CD4-positive, alpha-beta T cell treated with Interleukin-4 for 1 hour (primary cell): ENCODE measurements at places on chromosomes 6 and 20.

GRCh38 chr6:41332842-41333736, 2.3 kb upstream of the NCR2 start:
- DNase-seq: no peak

DNA sequence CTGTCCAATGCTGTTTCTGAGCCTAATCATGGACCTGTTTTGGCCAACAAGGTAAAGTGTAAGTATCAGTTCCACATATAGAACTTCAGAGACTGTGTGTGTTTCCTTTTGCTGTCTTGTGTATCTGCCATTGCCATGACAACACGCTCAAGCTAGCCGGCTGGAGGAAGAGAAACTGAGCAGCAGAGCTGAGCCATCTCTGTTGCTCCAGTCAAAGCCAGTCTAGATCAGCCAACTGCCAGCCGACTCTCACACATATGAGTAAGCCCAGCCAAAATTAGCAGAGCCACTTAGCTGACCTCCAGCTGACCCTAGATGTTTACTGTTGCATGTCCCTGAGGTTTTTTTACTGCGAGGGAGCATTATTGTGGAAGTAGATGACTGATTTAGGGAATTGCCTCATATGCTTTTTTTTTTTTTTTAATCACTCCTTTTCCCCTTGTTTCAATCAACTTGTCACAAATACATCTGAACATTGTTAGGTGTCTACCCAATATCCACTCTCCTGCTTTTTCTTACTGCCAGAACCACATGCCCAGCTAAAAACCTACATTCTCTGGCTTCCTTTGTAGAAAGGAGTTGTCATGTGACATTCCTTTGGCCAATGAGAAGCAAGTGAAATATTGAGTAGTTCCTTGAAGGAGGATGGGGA, 304.3 kb upstream of the SUPT3H start:
- DNase-seq: peak; percentile 89

DNA sequence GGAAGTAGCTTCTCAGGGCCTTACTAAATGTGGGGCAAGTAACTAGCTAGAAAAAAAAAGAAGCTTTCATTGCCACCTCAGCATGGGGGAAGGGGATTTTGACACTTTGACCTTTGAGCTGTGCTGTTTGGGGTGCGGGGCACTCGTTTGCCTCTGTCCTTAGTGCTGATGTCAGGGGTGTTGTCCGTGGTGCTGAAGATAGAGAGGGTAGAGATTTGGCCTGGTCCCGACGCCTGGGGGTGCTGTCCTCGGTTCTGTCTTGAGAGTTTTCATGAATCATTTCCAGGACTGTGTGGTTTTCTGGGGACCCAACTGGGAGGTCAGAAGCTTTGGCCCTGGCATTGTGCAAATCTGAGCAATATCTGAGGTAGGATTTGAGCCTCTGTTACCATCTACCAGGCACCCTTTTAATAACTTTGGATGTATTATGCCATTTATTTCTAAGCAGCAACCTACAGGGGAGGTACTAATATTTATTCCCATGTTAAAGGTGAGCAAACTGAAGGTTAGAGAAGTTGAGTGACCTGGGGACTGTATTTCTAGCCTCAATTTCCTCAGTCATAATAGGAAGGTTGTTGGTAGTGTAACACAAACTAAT, 78.0 kb downstream of the DLGAP4 start:
- DNase-seq: peak; percentile 10

GRCh38 chr20:37984018-37984785, 49.1 kb downstream of the TTI1 start:
- no peak for DNase-seq

DNA sequence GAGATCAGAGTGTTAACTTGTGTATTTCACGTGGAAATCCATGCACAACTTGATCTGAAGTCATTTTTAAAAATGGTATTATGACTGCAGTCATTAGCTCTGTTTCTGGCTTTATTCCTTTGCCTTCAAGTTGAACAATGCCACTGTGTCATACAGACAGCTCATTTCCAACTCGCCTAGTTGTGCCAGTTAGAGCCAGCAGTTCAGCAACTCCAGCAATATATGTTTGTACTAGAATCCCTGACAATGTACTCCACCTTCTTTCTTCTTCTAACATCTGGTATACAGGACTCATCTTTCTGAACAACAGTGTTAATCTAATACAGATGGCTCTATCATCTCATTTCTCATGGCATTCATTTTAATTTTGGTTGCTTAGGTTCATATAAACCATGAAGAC, 418.3 kb upstream of the POU3F2 start:
- no peak for DNase-seq

DNA sequence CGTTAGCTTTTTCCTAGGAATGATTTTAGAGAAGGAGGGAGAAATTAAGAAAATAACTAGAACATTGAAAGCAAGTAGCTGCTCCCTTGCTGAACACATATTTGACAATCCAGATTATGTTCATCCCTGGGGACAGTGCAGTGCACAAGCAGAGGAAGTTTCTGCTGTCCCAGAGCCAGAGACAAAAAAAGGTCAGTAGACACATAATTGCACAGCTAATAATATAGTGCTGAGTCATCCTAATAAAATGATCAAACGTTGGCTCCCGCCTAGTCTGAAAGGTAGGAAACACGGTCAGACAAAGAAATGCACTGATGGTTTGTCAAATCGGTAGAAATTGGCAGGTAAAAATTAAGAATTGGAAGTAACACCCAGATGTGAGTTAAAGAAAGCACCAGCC, 21.7 kb upstream of the SSTR4 start:
- DNase-seq: no peak

- peak; percentile 96 for DNase-seq
Observed at GRCh38 chr6:26020329-26021000, 57.9 kb downstream of the TRIM38 start.

DNA sequence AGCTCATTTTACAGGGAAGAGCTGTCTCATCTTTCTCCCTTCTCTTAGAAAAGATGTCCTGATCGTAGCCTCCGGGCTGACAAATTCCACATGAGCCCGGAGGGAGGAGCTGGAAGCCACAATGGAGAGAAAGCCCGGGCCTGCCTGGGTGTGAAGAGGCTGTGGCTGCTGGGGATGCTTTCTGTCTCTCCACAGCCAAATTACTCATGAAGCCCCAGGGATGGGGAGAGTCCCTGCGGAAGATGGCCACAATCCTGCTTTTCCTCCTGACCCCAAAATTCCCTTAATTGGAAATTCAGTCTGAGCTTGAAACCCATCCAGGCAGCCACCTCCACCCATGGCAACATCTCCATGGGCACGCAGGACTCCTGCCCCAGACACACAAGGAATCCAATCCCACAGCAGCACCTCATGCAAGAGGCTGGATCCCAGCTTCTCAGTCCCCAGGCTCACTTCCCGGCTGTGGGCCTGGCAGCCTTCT, 32.4 kb downstream of the JPH2 start:
- DNase-seq: no peak

DNA sequence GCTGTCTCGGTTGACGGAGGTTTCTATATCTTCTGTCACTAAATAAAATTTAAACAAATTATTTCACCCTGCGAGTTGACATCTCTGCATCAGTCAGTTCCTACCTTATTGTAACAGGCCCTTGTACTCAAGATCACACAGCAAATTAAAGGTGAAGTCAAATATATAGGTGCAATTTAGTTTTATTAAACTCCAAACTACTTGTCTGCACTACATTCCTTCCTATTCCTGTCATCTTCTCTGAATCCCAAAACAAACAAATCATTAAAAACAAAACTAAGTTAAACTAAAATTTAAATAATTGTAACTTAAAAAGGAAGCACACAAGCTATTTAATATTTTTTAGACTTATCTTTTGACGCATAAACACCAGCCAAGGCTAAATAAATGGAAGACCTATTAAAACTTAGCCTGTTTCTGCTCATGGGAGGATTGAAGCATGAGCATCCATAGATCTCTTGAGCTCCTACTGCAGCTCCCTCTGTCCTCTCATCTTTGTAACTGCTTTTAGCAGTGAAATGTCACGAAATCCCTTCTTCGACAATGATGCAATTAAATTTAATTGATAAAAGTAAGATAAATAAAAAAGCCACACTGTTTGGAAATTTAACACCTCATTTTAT, 1152.3 kb upstream of the GJE1 start:
- DNase-seq: no peak

DNA sequence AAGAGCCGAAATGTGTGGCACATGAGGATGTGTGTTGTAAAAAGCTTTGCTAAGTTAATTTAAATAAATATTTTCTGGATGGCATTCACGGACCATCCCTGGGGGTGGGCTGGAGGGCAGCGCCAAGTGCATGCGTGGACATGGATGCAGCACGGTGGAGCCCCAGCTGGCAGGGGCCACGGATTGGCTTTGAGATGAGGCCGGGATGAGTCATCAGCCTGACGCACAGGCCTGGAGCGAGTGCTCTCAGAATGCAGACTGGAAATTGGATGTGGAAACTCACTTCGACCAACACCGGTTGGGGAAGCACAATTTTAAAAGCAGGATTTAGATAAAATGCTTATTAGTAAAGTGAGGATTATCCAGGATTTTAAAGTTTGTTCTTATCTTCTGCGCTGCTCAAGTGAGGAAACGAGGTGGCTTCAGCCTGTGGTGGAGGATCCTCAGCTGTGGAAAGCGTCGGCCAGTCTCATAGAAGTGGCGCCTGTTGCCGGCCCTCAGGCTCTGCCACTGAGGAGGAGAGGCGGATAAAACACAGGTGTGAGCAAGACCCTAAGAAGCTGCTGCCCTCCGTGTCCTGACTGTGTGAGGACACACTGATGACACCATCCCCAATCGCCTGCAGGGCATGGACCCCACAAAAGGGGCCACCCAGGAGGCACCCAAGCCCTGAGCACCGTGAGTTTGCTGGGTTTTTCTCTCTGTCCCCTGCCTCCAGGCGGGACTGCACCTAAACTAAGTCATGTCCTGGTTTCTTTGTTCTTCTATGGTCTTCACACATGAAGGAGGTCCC, 279.7 kb downstream of the CDH4 start:
- DNase-seq: no peak

DNA sequence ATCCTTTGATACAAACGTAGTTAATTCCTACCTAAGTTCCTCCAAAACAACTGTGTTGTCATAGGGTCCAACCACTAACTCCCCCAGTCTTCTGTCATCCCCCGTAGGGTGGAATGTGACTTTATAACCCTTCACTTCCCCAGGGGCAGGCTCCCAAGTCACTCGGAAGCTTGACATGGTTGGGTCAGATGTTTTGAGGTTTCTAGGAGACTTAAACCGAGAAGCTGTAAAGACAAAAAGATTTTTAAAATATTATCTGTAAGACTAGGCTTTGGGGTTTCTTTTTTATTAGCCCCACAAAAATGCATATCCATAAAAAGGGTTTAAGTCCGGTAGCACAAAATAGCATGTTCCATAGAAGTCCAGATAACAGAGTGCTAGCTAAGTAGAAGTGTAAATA, 50.2 kb downstream of the COL12A1 start:
- no peak for DNase-seq

DNA sequence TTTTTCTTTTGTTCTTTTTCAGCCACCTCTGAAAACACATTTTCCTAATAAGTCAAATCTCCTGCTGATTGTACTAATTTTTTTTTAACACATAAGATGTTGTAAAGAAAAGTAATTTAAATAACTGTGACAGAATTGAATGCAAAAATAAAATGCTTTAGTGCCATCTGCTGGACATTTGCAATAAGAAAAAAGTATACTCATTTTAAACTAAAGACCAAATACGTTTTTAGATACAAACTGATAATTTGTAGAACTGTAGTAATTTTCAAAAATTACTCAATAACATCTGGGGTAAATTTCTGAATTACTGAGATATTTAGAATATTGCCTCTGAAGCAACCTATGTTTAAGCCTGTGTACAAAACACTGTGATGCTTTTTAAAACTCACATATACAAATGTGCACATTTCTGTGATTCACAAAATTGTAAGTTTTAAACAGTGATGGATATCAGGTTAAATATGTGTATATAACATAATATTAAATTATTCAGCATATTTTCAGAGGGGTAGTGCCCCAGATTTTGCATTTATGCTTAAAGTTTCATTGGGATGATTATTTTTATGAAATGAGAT, 198.7 kb downstream of the RIMS1 start:
- DNase-seq: no peak

- DNase-seq: no peak
Observed at GRCh38 chr6:54415517-54415916, 107.3 kb downstream of the TINAG start.

- no peak for DNase-seq
Observed at GRCh38 chr20:25242231-25242630, 5.7 kb upstream of the PYGB start.

GRCh38 chr6:114390176-114390575, 47.4 kb upstream of the HS3ST5 start:
- DNase-seq: no peak

DNA sequence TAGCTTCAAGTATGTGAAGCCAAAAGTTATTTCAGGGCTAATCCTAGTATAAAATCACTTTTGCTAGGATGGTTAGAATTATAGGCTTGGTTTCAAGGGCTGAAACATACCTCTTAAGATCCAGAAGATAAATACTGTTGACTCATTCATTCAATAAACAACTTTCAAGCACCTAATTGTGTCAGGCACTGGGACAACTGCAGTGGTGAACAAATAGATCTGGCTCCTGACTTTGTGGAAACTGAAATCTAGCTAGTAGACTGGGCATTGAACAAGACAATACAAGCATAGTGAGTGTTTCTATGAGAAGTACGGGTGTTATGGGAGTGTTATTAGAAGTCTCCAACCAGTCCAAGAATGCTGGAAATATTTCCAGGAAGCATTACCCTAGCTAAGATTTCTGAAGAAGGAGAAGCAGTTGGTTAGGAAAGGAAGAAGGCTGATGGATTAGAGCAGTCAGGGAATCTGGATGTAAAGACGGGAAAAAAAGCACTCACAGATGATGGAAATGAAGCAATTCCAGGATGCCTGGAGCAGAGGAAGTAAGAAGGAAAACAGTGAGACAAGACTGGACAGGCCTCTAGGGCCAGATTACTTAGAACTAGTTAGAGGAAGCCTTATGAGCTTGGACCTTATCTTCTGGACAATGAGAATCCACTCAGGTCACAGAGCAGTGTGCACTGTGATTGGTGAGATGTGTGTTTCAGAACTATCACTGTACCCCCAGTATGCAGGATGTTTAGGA, 132.6 kb upstream of the RAB32 start:
- DNase-seq: no peak

- DNase-seq: peak; percentile 24
Observed at GRCh38 chr20:21100578-21101452, 5.3 kb downstream of the LINC00237 start.

- no peak for DNase-seq
Observed at GRCh38 chr20:11394145-11394833, 523.4 kb upstream of the BTBD3 start.

- peak; percentile 27 for DNase-seq
Observed at GRCh38 chr6:3751077-3751729, at the start of gene PXDC1. PXDC1 (minus strand) TSS chr6:3751713; CDS start chr6:3751531, 182 bp downstream.

GRCh38 chr6:78947529-78947928, 80.2 kb downstream of the IRAK1BP1 start:
- no peak for DNase-seq

DNA sequence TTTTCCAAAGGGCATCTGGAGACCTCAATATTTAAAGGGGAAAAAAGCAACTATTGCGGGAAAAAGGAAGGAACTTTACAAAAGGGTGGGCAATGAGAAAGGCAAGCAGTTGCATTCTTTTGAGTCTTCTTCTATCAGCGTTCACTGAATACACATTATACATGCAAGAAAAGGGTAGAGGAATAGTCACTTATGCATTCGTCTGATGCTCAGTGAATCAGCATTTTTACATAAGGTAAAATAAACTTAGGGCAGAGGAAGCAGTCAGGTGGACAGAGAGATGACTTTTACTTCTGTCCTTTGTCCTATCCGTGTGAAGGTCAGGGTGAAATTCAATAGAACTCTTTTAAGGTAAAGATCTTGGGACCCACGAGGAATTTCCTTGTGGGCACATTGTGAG, 49.3 kb downstream of the PRND start:
- no peak for DNase-seq
